ENCODE measurements at places on chromosomes 6 and 20.

DNA sequence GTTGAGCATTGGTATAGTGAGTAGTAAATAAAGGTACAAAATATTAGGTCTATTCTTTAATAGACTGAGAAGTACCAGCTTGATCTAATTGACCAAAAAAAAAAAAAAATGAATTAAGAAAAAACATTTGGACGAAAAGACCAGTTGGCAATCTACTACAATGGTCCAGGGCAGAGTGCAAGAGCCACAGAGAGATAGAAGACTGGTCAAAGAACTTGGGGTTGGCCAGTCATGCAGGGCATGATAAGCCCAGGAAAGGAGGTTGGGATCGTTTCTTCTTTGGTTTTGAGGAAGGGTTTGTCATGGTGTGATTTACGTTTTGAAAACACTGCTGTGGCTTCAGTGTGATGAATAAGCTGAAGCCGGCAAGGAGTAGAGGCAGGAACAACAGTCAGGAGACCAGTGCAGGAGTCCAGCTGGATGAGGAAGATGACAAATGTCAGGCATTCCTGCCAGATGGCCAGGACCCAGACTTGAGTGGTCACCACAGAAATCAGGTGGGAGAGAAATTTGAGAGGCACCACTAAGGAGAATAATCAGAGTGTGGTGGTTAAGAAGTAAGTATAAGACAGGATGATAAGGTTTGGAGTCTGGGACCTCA is 14.0 kb downstream of the SMLR1 start:
- no peak for DNase-seq

- no peak for DNase-seq
These were observed 99.5 kb downstream of the FYN start for GRCh38 chr6:111773501-111774345.

- no peak for DNase-seq
These were observed 53.0 kb upstream of the DTNBP1 start for GRCh38 chr6:15715851-15716250.

DNA sequence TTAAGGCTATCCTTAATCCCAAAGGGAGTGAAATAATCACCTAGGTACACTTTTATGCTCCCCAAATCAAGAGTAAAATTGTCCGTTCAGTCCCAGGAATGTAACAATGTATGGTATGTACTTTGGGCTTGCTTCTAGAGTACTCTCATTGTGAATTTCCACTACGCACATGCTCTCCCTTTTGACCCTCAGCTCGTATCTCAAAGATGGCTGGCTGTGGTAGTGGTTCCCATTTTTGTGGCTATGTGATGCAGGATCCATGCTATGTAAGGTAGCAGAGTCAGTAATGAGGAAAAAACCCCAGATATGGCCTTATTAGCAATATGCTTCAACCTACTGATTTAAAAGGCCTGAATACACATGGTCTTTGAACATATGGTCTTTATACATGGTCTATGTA is 133.7 kb downstream of the DST start:
- no peak for DNase-seq

DNA sequence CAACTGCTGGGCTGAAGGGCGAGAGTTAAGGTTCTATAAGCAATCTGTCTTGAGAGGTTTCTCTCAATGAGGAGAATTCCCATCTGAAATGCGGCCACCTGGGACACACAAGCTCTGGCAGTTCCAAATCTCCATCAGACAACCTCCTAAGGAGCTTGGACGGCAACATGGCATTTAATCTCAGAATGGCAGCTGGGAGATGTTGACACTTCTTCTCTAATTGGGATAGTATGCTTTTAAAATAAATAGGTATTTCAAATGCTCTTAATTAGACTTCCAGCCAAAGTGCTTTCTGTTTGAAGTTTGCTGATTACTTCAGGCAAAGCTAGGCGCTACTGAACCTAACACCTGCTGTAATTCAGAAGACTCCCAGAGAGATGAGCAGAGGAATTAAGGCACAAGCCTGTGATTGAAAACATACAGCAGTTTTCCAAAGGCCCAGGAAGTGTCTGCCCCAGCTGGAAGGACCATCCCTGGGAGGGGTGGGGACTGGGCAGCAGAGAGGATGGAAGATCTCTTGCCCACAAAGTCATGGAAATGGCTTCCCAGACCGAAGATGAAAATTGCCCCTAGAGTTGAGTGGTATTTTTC is 59.1 kb upstream of the KCNK16 start:
- no peak for DNase-seq

DNA sequence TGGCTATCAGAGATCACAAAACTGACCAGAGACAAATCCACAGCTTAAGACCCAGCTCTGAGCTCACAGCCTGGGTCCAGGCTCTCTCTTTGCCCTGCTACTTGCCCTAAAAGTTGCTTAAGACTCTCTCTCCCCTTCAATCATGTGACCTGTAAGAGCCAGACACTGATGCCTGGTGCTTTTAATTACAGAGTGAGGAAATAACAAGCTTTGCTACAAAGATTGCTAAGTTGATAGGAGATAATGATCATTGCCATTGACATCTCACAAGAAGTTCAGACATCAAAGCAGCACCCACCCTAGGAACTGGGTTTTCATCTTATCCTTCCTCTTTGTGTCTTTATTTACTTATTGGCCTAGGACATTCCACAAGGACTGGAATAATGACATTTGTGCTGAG is 125.9 kb upstream of the CD93 start:
- no peak for DNase-seq

- no peak for DNase-seq
These were observed 30.7 kb upstream of the NAA20 start for GRCh38 chr20:19986419-19986818.

All from stimulated activated CD8-positive, alpha-beta memory T cell treated with anti-CD3 and anti-CD28 coated beads, Interleukin-4, amount 100 ng/mL, for 48 hours (primary cell).